ENCODE measurements at places on chromosomes 13 and 19.

GRCh38 chr13:66138172-66138811, 1091.8 kb downstream of the PCDH9 start:
- no peak for DNase-seq

DNA sequence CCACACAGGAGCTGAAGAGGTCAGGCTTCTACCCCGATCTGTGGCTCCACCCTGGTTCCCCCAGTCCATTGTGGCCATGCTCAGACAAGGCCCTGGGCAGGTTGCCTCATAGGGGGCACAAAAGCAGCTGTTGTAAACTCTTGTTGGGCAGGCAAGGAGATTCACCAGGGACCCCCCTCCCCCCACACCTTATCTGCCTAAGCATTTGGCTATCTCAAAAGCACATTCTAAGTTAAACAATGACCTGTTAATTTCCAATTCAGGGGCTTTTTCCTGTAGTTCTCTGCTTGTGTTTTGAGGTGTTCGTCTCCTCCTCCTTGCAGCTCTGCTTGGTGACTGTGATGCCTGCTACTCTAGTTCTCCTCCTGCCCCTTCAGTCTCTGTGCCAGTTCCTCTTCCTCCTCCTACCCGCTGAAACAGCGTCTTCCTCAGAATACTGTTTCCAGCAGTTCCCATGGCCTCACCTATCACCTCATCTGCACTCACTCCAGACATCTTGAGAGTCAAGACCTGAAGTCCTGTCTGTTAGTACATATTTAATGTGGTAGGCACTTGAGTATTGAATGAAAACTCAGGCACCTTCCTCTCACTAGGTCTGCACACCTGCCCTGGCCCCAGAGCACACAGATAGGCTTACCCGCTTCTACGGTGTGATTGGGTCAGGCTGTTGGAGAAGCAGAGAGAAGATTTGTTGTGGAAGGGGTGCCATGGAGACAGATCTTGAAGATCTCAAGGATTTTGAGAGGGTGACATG, 31.7 kb downstream of the SPATA13 start:
- DNase-seq, result no peak

- no peak for DNase-seq
These were observed 15.4 kb downstream of the MED26 start for GRCh38 chr19:16612636-16613035.

DNA sequence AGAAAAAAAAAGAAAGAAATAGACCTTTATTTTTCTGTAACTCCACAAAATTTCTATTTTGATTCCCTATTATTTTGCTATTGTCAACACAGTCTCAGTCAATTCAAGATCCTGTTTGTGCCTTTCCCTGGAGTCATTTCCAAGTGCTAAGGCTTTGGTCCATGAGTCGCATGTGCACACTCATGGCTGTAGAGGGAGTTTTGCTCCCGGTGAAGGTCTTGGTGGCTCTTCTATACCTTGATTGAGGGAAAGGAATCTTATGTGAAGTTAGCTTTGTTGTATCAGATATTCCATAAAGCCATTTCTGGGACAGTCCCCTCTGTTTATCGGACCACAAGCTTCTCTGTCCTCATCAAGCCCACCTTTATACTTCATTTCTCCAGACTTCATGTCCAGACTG, 58.7 kb upstream of the ALOX5AP start:
- no peak for DNase-seq

DNA sequence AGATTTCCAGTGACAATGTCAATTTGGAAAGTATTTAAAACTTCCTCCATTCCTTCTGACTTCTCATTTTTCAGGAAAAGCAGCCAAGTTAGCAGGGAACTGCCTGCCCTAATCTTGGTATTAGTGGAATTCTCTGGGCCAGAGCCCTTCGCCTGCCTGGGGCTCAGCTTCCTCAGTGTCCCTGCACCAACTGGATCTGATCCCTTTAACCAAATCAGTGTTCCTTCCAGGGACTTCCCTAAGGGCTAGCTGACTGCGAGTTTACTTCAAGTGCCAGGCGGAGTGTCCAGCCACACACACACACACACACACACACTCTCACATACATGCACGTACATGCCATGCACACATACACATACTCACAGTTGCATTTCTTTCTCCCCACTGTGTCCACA, 20.0 kb downstream of the RAB20 start:
- no peak for DNase-seq

- DNase-seq, result no peak
These were observed 66.7 kb downstream of the GPR12 start for GRCh38 chr13:26693749-26694463.

DNA sequence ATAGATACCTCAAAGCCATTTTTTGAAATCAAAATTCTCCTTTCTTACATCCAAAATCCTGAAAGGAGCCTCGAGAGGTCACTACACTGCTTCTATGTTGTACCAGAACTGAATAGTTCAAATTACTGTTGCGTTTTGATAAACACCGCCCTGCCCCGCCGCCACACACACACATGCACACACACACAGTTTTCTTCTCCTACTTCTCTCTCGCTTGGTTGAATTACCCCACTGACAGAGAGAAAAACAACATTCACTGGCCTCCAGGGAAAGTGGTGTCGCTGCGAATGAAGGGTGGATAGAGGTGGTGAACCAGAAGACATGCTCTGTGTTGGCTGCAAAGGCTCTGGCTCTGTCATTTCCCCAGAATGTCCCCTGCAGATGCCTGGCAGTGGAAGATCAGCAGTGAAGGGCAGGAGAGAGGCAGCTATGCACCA, 183.4 kb upstream of the RFC3 start:
- DNase-seq, result no peak

DNA sequence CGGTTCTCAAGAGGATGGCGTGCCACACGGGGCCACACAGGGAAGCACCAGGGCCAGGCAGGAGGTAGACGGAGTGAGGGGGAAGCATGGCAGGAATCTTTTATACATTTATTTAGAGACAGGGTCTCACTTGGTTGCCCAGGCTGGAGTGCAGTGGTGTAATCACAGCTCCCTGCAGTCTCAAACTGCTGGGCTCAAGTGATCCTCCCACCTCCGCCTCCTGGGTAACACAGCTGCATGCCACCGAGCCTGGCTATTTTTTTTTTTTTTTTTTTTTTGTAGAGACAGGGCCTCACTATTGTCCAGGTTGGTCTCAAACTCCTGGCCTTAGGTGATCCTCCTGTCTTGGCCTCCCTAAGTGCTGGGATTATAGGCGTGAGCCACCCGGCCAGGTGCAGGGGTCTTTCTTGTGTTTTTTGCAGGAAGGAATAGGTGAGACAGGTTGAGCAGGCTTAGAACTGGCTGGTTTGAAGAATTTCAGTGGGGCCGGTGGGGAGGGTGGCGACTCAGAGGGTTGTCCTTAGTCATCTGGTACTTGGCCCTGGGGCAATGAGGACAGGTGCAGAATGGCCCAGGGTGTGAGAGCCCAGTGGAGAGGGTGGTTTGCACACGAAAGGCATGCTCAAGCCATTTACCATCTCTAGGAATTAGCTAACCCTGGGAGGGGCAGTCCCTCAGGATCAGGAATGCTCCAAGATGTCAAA, 7.6 kb downstream of the SSC5D start:
- DNase-seq, result no peak

DNA sequence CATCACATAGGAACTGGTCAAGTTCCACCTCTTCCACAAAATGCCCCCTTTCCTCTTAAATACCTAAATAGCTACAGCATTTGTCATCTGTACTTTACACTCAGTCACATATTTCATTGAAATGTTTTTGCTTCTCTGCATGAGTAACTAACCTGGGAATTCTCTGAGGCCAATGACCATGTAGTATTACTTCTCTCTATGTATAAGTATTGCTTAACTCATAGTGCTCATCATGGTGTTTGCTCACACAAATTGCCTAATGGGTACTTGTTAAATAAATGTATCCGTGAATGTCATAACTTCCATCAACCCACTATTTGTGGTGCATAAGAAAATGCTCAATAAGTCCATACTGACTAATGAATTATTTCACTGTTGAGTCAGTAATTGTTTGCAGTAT, 115.5 kb downstream of the FGF14 start:
- no peak for DNase-seq

GRCh38 chr19:33705090-33705847, 83.5 kb downstream of the CHST8 start:
- peak; percentile 26 for DNase-seq

GRCh38 chr13:19088416-19088815, 93.2 kb downstream of the TUBA3C start:
- DNase-seq, result no peak

DNA sequence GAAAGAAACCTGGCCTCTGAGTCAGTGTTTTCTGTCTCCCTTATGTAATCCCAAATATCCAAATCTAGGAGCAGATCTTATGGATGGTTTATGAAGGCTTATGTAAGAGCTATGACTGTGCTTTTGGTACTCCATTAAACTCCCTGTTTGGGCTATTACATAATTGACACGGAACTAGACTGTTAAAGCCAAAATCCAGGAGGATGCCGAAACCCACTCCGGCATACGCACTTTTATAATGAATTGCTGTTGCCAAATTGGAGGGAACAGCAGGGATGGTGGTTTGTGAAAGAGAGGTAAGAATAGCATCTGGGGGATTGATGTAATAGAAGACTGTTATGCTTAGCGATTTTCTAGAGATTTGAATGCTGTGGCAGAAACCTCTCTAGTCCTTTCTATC, 2.0 kb downstream of the MTUS2 start:
- no peak for DNase-seq

DNA sequence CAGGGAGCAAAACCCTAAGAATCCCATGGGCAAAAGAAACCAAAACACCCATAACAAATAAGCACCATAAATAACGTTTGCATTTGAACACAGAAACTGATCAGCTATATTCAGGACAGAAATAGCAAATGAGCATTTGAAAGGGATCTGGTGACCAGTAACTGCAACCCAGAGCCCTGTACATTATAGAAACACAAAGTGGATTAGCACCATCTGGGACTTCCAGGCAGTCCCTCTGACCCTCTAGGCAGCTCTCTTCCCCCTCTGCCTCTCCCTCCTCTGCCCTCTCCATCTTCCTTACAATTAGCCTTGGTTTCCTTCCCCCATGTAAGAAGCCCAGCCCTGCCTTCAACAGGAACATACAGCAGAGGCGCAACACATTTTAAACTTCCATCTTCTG, 215.0 kb downstream of the DCLK1 start:
- DNase-seq, result no peak

DNA sequence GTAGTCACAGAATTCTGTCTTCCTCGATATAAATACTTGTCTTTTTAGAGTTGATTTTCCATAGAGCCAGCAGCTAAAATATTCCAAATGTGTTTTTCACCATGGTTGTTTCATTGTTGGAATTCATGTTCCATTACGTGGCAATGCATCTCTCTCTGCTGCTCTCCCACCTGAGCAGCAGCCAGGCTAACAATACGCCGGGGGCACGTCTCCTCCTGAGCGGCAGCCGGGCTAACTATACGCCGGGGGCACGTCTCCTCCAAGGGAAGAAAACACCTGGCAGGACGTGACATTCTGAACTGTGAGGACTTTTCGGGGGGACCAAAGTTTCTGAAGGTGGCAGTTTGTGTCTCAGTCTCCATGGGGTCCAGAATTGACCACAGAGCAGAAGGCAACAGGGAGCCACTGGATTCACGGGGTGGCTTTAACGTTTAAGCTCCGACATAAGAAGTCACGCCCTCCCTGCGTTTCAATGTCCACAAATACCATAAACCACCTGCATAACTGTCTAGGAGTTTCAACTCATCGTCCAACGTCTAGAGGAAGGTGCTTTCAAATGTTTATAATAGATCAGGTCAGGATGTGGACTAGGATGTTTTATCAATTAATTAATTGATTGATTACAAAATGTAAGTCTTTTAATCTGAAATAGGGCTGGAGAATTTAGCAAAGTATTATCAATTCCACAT, 15.1 kb downstream of the PLPP2 start:
- no peak for DNase-seq

GRCh38 chr19:45446944-45447343, 20.9 kb upstream of the FOSB start:
- DNase-seq, result no peak

- no peak for DNase-seq
These were observed 20.5 kb downstream of the VASP start for GRCh38 chr19:45527731-45528130.

GRCh38 chr13:100738176-100738855, 63.7 kb upstream of the TMTC4 start:
- DNase-seq, result no peak

DNA sequence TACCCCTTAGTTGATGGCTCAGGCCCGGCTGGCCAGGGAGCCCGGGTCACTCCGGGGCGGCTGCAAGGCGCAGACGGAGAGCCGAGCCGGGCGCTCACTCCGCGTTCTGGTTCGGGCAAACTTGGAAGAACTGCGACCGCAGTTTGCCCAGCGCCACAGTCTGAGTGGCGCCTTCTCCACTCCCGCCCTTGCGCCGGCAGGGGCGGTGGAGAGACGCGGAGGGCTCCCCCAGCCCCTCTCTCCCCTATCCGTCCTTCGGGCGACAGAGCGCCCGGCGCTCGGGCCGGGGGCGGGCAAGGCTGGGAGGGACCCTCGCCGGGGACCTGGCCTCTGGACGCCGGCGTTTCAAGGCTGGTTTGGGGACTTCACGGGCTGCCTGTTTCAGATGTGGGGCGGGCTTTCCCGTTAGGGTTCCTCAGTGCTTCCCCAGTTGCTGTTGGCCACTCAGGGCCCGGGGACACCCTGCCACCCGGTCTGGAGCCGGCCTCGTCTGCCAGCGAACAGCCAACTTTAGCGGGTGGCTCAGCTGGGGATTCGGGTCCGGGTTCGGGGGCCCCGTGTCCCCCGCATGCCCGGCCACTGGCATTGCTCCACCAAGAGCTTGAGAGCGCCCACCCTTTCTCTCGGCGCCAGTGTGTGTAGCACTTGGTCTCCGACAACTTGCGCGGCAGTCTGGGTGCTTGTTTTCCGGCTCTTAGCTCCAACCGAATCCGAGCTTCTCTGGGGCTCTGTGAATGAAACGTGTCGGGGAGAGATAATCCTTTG, 1.5 kb downstream of the GPC6 start:
- peak; percentile 80 for DNase-seq

DNA sequence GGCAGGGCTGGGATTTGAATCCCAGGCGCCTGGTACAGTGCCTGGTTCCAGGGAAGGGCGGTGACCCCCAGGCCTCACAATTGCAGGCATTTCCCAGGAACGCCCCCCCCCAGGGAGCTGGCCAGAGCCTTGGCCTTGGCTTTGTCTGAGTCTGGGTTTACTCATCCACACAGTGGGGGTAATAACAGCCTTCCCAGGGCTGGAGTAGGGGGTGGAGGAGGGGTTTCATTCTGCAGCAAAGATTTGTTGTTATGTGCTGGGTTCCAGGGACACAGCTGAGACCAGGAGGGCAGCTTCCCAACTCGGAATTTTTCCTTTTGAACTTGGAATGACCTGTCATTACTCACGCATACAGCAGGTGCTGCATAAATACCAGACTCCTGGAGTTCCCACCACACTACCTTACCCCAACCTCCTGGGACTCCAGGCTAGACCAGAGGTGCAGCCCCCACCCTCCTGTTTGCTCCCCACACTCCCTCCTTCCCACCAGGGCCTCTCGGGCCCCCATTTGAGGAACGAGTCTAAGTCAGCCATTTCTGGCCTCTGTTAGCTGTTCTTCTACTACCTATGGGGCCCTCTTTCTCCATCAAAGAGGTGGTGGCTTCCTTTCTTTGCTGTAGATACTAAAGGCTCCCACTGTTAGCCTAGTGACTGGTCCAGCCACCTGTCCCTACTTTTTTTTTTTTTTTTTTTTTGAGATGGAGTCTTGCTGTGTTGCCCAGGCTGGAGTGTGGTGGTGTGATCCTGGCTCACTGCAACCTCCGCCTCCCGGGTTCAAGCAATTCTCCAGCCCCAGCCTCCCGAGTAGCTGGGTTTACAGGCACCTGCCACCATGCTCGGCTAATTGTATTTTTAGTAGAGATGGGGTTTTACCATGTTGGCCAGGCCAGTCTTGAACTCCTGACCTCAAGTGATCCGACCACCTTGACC, 1.6 kb upstream of the ADAMTS10 start:
- DNase-seq, result no peak

Data from D341Med (cell line).